Mesendoderm (in vitro differentiated cells): ENCODE measurements at places on chromosomes 2 and 18.

GRCh38 chr2:113131352-113132185 is 4.2 kb downstream of the IL1RN start:
- no peak for DNase-seq

- no peak for DNase-seq
These were observed 15.7 kb downstream of the STK39 start for GRCh38 chr2:168231609-168232241.

DNA sequence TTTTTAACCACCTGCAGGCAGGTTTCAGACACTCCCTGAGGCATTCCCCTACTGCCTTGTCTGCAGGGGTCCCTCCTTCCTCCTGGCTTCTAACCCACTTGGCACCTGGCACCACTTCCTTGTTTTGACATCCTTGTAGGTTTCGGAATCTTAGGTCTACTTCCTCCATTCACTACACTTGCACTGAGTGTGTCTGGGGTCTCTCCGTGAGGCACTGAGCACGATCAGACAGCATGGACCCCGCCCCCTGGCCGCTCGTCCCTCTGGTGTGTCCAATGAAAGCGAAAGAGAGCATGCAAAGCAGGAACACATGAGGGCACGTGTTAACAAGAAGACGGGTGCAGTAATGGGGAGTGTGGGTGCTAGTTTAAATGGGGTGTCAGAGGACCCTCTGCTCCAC is 63.8 kb downstream of the HAUS1 start:
- DNase-seq = no peak

- DNase-seq = peak; percentile 77
These were observed 104.9 kb downstream of the ACVR1 start for GRCh38 chr2:157771234-157771633.

DNA sequence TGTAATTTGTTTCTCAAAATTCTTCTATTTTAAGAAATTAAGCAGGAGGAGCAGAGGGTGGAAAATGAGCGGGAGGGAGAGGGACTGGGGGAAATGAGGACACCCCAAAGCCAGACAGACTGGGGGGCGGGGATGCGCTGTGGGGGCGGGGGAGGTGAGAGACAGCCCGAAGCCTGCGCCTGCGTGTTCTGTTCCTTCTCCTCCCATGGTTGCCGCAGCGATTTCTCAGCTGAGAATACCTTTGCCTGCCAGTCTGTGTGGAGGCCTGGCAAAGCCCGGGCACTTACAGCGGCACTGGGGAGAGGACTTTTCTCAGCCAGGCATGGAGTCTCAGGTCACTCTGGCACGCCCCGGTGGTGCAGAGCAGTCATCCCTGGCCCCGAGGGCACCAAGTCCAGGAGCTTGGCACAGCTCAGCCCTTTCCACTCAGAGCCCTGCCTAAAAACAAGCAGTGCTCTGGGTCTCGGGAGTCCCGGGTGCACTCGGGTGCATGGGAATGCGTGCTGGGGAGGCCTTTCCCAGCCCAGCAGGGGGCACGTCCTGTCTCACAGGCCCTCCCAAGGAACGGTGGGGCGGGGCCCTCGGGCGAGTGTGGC is 289.3 kb upstream of the HS6ST1 start:
- no peak for DNase-seq

- DNase-seq = no peak
These were observed 271.5 kb downstream of the HDAC4 start for GRCh38 chr2:239129147-239129920.

DNA sequence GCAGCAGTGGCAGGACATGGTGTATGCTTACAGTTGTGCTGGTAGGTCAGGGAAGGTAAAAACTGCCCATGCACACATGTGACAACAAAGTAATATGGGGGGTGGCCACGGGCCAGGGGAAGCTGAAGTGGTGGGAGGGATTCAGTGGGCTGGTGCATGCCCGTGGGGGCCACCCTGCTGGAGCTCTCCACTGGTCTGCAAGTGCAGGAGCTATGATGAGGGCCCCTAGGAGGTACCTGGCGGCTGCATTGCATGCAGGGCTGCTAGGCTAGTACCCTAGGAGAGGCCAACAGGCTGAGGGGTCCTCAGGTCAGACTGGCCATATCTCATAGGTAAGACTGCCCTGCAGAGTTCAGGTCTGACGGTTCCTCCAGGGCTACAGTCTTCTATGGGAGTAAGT is 265.9 kb downstream of the NUP35 start:
- DNase-seq = no peak

DNA sequence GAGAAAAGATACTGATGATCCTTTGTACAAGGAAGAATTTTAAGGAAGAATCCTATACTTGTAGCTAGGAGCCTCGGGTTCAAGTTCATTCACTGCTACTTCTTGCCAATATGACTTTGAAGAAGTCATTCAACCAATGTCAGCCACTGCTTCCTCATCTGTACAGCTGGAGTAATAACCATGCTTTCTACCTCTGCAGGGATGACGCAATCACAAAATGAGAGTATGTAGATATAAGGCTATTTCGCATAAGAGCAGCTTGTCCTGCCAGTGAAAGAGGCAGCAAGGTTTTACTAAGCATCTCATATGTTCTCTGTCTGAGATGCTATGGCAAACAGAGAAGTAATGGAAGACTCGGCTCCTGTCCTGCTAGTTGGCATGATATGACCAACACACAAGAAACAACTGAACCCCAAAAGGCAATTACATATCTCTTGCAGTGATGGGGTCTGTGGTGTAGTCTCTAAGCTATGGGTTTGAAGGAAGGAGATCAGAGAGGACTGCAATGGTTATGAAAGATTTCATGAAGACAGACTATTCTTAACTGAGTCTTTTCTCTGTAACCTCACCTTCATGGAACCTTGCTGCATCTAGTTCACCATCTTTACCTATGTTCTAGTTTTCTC is 9.2 kb downstream of the AAK1 start:
- no peak for DNase-seq

DNA sequence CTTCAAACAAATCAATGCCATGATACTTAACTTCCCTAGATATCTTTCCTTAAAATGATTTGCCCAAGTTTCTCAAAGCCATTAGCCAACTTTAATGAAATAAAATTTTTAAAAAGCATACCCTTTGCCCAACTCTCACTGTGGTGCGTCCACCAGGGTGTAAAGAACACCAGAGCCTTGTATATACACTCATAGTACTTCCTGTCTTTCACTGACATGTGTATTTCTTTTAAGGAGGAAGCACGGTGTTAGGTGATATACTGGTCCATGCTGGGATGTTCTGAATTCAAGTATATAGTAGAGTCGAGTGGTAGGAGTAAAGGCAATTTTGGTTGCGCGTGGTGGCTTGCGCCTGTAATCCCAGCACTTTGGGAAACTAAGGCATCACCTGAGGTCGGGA is 22.7 kb downstream of the AAK1 start:
- DNase-seq = no peak

DNA sequence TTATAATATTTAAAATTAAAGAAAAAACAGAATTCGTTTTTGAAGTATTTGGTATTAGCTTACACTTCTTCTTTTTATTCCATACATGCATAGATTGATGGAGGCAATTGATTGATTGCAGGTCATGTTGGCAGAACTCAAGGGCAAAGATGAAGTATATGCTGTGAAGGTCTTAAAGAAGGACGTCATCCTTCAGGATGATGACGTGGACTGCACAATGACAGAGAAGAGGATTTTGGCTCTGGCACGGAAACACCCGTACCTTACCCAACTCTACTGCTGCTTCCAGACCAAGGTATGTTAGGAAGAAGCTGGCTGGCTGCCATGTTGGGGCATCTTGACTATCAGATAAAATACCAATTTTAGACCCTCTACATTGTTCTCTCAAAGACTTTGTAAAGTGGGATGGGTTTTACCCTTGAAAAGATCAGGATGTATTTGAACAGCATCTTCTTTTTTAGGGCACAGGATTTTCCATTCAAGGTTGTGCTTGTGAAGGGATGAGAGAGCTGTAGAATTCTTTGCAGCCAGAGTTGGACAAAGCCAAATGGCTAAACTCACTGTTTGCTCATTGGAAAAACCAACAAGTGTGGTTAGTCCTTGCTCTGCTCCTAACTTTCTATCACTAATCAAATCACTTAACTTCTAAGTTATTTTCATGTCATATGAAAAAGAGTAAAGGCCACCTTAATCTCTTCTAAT is 286.8 kb upstream of the EPAS1 start:
- no peak for DNase-seq

- DNase-seq = no peak
These were observed 41.4 kb upstream of the PARD3B start for GRCh38 chr2:204503869-204504268.

GRCh38 chr2:21427606-21428005 is 303.8 kb downstream of the TDRD15 start:
- DNase-seq = peak; percentile 67

DNA sequence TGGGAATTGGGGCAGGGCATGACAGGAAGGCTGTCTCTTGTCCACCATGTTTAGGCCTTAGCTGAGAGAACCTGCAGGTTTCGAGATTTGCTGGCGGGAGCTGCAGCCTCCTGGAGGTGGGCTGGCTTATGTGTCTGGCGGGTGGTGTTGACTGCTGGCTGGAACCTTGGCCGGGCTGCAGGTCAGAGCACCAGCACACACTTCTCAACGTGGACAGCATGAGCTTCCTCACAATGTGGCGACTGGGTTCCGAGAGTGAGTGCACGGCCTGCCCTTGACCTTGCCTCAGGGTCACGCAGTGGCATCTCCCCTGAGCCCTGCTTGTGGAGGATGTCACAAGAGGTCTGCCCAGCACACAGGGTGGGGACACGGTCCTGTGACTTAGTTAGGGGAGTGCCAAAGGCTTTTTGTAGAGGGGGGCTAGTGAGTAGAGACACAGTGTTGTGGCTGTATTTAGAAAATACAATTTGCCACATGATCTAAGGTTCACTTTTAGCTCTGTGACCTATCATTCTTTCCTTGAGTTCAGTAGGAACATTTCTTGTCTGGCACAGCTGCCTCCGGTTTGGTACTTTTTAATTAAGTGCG is 134.8 kb downstream of the SEPTIN10 start:
- DNase-seq = no peak

- DNase-seq = no peak
These were observed 80.5 kb downstream of the MYO5B start for GRCh38 chr18:50114448-50114847.

DNA sequence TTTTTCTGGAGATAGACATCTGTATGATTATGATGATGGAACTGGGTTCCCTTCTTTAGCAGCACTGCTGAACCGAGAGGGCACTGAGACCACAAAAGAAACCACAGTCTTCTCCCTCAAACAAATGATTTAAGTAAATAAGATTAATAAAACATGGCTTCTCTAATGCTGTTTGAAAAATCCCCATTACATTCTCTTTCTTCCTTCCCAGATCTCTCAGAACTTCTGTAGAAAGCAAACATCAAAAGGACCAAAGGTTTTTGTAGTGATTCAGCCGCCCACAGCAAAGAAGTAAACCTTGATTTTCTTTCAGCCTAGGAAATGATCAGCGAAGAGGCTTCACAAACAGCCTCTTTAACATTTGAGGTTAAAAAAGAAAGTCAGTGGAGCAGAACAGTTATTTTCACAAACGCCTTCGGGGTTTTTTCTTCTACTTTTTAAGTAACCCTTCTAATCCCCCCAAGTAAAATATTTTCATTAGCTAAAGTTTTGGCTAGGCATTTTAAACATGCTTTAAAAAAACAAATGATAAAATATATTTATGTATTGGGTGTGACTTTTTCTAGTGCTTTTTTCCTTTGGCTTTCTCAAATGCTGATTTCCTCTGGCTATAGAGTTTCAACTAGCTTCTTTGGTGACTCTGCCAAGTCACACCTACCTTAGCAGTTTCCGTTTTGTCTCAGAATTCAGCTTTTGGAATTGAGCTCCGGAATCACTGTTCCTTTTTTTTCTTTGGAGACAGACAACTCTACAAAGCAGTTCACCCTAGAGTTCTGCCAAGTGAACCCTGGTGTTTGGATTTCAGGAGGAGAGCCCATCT is 89.6 kb downstream of the UPP2 start:
- no peak for DNase-seq

DNA sequence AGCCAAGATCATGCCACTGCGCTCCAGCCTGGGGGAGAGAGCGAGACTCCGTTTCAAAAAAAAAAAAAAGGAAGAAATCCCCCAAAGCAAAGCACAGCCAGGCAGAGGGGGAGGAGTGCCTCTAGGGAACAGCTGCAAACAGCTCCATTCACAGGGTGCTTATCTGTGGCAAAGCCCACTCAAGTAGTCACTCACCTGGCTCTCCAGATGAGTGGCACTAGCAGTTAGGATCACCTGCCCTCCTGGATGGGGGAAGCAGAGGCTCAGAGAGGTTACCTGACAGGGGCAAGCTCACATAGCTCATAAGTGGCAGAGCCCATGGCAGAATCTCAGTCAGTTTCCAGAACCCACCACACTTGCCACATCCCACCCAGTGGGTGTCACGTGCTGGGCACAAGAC is 30.3 kb downstream of the TFCP2L1 start:
- DNase-seq = no peak

- DNase-seq = peak; percentile 73
These were observed 633 bp downstream of the NABP1 start for GRCh38 chr2:191678437-191679100.

DNA sequence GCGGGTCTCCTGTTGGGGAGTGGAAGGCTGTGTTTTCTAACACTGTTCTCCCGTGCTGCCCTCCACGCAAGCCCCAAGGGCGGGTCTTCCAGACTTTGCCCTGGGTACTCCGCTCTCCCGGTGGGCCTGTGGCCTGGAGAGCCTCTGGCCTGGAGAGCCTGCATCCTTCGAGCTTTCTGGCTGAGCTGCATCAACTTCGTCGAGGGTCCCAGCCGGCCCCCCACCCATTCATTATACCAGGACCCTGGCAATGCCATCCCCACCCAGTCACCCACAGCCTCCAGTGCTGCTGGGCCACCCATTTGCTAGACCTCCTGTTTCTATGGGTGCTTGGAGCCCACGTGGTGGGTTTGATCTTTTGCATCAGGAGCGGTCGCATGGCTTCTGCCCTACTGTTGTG is 102.2 kb downstream of the PTGR3 start:
- no peak for DNase-seq

GRCh38 chr2:46970334-46971288 is 55.0 kb upstream of the MCFD2 start:
- no peak for DNase-seq

DNA sequence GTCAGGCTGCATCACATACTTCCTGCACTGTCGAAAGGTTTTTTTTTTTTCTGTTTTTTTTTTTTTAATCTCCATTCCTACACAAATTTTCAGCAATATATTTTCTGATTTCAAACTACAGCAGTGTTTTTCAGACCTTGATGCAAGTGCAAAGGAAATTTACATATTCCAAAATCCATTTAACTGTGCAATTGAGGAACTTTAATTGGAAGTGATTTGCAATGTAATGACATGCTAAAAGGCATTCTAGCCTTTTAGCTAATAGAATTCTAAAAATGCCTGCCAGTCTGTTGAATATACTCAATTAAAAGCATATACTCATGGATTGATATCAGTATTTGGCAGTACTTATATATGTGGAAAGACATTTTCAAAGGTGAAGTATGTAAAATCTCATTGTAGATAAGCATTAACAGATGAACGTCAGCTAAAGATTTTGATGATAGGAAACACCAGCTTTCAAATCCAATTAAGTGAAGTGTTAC is 210.5 kb downstream of the OTX1 start:
- DNase-seq = no peak

GRCh38 chr2:48510329-48510728 is 19.6 kb upstream of the STON1 start:
- no peak for DNase-seq

- DNase-seq = no peak
These were observed 171.8 kb upstream of the LHCGR start for GRCh38 chr2:48927355-48927754.

GRCh38 chr2:173553593-173553992 is 198.9 kb downstream of the CDCA7 start:
- no peak for DNase-seq
